Heart left ventricle (tissue), 16 donors: ENCODE measurements at places on chromosomes 13 and 19. TPM values are rescaled to one million over a fixed set of nuclear protein-coding genes. Genes with fewer than 3 reads are reported as not detected.

GRCh38 chr13:110042253-110042950, 256.0 kb upstream of the IRS2 start:
- H3K36me3 ChIP-seq = no peaks in the 10 kb centered on the region
- H3K27ac ChIP-seq = no peak overlapping the region
- H3K4me3 ChIP-seq = no peak overlapping the region
- no peaks in the 10 kb centered on the region for H3K27me3 ChIP-seq
- DNase-seq = no peak

DNA sequence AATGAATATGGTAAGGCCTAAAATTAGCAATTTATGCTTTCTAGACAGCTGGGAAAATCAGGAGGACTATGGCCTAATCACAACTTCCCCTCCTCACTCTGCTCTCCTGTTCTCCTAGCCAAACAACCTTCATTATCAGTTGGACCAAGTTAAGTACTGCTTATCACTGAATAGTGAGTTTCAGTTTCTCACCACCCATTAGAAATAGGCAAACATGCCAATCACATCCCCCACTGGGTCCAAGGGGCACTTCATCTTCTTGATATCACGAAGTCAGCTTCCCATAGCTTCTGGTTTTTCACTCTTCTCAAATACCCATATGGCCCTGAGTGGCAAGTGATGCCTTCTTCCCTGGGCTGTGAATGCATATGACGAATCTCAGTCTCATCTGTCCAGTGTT, 689.6 kb downstream of the SLITRK5 start:
- no peak overlapping the region for H3K4me3 ChIP-seq
- H3K36me3 ChIP-seq = no peaks in the 10 kb centered on the region
- DNase-seq = no peak

GRCh38 chr19:3556978-3557460, 367 bp downstream of the MFSD12 start:
- H3K36me3 ChIP-seq = no peaks in the 10 kb centered on the region
- DNase-seq = no peak
- H3K4me1 ChIP-seq = peaks cover 46% of the 10 kb centered on the region
- H3K4me3 ChIP-seq = peak overlapping the region; percentile 72
- H3K27ac ChIP-seq = peak overlapping the region; percentile 85

CYP2F1 gene
- total RNA-seq = not detected

GRCh38 chr19:50793558-50794065, 3.4 kb downstream of the ACP4 start:
- no peaks in the 10 kb centered on the region for H3K4me1 ChIP-seq
- H3K27ac ChIP-seq = no peak overlapping the region
- peaks cover 10% of the 10 kb centered on the region for H3K36me3 ChIP-seq
- no peak for DNase-seq
- H3K4me3 ChIP-seq = no peak overlapping the region

GRCh38 chr13:24648271-24648670, 31.9 kb upstream of the ATP12A start:
- no peak for DNase-seq
- H3K4me3 ChIP-seq = no peak overlapping the region
- no peaks in the 10 kb centered on the region for H3K36me3 ChIP-seq
- no peaks in the 10 kb centered on the region for H3K27me3 ChIP-seq
- H3K4me1 ChIP-seq = no peaks in the 10 kb centered on the region
- H3K27ac ChIP-seq = no peak overlapping the region

DNA sequence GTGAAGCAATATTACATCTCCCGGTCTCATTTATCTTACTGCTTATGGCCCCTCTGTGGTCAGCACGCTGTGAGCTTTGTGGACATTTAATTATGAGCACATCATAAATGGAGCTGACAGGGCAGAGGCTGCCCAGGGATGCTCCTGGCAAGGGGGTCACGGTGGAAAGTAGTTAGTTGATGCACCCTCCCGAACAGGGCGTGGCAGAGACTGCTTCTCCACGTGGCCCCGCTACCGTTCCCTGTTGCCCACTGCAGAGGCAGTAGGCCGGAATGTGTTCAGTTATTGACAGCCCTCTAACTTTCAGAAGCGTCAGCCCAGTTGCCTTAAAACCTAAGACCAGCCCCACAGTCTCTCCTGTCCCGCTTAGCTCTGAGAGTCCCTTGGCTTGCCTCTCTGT, 180.3 kb upstream of the ZNF507 start:
- H3K27me3 ChIP-seq = no peaks in the 10 kb centered on the region
- H3K36me3 ChIP-seq = no peaks in the 10 kb centered on the region
- H3K4me3 ChIP-seq = no peak overlapping the region
- DNase-seq = no peak

MTUS2 gene
- 35.9 TPM for total RNA-seq

FBN3 gene
- not detected for total RNA-seq

DNA sequence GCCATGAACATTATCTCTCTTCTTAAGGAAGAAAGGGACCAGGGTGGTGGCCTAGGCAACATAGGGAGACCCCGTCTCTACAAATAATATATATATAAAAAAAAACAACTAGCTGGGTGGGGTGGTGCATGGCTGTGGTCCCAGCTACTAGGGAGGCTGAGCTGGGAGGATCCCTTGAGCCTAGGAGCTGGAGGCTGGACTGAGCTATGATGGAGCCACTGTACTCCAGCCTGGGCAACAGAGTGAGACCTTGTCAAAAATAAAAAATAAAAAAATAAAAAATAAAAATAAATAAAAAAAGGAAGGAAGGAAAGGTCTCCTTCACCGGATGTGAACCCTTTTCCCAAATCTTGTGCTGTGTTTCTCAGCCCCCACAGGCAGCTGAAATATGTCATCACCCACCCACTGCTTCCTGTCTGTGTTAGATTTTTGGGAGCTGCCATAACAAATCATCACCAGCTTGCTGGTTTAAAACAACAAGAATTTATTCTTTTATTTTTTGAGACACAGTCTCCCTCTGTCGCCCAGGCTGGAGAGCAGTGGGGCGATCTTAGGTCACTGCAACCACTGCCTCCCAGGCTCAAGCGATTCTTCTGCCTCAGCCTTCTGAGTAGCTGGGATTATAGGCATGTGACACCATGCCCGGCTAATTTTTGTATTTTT, 9.5 kb upstream of the TSPAN16 start:
- peak; percentile 61 for DNase-seq
- H3K36me3 ChIP-seq = no peaks in the 10 kb centered on the region
- no peak overlapping the region for H3K4me3 ChIP-seq
- peak overlapping the region; percentile 69 for H3K27ac ChIP-seq
- H3K27me3 ChIP-seq = no peaks in the 10 kb centered on the region
- peaks cover 22% of the 10 kb centered on the region for H3K4me1 ChIP-seq

- DNase-seq = no peak
- H3K4me3 ChIP-seq = peak overlapping the region; percentile 98
- H3K27ac ChIP-seq = peak overlapping the region; percentile 86
- H3K36me3 ChIP-seq = no peaks in the 10 kb centered on the region
- no peaks in the 10 kb centered on the region for H3K27me3 ChIP-seq
Measured at GRCh38 chr19:15330801-15331418, 1.4 kb downstream of the BRD4 start.

DNA sequence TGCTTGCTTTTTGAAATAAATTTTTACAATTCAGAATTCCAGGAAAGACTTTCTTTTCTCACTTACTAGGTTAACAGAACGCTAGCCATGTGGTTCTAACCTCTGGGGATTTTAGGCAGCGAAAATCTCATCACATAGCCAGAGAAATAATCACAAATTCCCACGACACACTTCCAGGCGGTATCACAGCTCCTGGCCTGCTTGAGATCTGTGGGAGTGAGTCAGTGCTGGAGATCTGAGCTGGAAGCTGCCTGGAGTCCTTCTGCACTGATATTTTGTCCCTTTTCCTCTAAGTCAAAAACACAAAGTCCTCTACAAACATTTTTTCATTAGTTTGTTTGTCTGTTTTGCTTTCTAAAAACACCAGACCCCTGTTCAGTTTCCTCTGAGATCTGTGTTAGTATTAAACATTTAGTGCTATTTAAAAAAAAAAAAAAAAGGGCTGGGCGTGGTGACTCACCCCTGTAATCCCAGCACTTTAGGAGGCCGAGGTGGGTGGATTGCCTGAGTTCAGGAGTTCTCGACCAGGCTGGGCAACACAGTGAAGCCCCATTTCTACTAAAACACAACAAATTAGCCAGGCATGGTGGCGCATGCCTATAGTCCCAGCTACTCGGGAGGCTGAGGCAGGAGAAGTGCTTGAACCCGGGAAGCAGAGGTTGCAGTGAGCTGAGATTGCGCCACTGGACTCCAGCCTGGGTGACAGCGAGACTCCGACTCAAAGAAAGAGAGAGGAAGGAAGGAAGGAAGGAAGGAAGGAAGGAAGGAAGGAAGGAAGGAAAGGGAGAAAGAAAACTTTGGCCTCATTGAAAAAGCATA, 12.2 kb upstream of the UBE2L5 start:
- H3K4me1 ChIP-seq = no peaks in the 10 kb centered on the region
- no peak overlapping the region for H3K27ac ChIP-seq
- H3K27me3 ChIP-seq = no peaks in the 10 kb centered on the region
- no peak overlapping the region for H3K4me3 ChIP-seq
- no peaks in the 10 kb centered on the region for H3K36me3 ChIP-seq

NLRP7 gene
- not detected for total RNA-seq

S1PR5 gene
- total RNA-seq = not detected

DNA sequence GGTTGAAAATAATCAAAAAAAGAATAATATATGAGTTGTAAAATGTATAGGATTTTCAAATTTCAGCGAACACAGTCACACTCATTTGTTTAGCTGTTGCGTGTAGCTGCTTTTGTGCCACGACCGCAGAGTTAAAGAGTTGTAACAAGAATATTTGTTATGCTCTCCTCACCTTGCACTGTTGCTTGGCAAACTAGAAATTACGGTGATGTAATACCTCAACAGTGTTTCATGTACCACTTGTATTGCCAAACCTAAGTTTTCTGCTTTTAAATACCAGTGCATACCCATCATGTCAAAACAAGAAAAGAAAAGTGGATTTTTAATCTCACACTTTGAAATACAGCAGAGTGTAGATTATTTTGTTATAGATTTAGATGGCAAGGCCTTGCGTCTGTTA, 201.1 kb downstream of the NBEA start:
- H3K27me3 ChIP-seq = no peaks in the 10 kb centered on the region
- no peaks in the 10 kb centered on the region for H3K4me1 ChIP-seq
- no peak overlapping the region for H3K27ac ChIP-seq
- no peak overlapping the region for H3K4me3 ChIP-seq
- no peak for DNase-seq

KRTDAP gene
- not detected for total RNA-seq

WDR88 gene
- total RNA-seq = not detected
